Kidney glomerular epithelial cell (primary cell): ENCODE measurements at places on chromosomes 16 and 17.
A peak's percentile ranks its signal among the peaks of the same experiment; 100 is the strongest.

GRCh38 chr17:66379996-66380395 lies 77.6 kb downstream of the PRKCA start:
- no peak for DNase-seq

GRCh38 chr16:85969591-85969990 lies 70.6 kb downstream of the IRF8 start:
- DNase-seq: no peak

- no peak for DNase-seq
Measured at GRCh38 chr17:83186751-83187421, 107.5 kb downstream of the METRNL start.

GRCh38 chr17:4109449-4109848 lies 33.4 kb downstream of the ZZEF1 start:
- DNase-seq: no peak

GRCh38 chr16:31135535-31136286 lies at the start of gene PRSS8:
TSS of gene PRSS8 (minus strand) at chr16:31135727. CDS start at chr16:31135498, 229 bp downstream.
- DNase-seq: no peak

GRCh38 chr17:42422412-42422957 lies 571 bp downstream of the CAVIN1 start:
- DNase-seq: peak; percentile 37

DNA sequence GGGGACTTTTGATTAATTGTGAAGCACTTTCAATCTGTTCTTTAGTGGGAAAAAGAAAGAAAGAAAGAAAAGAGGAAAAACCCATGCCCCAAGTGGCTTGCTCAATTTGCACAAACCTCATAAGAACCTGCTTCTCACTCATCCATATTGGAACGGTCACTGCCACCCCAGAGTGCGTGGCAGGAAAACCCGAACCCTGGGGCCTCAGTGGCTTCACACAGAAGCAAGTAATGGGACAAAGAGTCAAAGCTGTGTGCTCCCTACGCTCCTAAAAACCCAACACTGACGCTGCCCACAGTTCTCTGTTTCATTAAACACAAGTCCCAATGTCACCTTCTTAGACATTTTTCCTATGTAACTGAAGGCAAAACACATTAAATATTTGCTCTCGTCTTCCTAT lies 1.2 kb downstream of the SLC6A4 start:
- DNase-seq: no peak

DNA sequence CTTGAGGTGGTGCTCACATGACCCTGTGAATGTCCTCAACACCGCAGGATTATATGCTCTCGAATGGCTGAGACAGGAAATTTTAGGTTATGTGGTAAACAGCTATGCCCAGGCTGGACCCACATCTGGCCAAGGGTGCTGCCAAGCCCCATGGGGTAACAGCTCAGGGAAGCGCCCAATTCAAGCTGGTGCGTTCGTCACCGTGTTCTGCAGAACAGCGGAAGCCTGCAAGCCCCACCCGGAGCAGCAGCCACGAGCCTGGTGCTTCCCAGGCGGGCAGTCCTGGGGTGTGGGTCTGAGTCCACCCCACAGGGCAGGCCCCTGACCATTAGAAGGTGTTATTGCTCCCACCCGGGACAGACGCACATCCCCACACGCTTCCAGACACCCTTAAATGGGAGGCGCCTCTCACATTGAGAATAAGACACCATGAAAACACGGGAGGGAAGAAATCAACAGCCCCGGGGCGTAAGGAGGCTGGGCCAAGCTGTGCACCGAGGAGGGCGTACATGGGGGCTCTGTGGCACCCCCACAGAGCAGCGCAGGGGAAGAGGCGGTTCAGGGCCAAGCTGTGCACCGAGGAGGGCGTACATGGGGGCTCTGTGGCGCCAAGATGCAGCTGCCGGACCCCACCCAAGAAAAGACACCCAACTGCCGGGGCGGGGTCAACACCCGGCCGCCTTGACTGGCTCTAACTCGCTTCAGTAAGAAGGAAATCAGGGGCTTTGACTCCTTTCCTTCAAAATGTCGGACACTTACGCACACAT lies 2.9 kb upstream of the CYBA start:
- no peak for DNase-seq

DNA sequence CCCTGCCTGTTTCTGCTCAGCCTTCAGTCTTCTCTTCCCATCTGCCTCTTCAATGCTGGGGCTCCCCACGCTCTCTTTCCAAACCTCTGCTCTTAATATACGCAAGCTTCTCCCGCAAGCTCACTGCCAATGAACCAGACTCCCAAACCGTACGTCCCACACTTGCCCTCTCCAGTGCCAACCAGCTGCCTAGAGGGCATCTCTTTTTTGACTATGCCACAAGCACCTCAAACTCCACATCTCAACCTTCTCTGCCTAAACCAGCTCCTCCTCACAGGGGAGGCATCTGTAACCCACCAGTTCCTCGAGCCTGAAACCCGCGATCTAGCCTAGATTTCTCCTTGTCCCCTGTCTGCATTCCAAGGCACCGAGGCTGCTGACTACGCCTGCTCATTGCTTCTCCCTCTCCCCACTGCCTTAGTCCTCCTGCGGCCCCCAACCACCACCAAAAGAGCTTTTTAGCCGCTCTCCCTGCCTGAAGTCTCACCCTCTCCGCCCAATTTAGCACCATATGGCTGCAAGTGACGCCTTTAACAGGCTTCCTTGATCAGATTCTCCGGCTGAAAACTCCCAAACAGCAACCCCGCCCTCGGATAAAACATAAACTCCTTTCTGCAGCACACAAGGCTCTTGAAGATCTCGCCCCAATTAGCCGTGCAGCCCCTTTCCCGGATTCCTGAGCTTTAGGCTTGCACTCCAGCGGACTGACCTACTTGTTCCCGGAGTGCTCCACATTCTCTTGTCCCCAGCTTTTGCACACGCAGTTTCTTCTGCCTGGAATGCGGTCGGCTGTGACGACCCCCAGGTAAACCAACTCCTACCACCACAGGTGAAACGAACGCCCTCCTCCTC lies 1.5 kb downstream of the GGA2 start:
- DNase-seq: peak; percentile 25

GRCh38 chr16:50153596-50154419 lies 702 bp downstream of the TENT4B start:
- no peak for DNase-seq

- no peak for DNase-seq
Measured at GRCh38 chr16:11155284-11155806, 100.7 kb downstream of the SOCS1 start.

DNA sequence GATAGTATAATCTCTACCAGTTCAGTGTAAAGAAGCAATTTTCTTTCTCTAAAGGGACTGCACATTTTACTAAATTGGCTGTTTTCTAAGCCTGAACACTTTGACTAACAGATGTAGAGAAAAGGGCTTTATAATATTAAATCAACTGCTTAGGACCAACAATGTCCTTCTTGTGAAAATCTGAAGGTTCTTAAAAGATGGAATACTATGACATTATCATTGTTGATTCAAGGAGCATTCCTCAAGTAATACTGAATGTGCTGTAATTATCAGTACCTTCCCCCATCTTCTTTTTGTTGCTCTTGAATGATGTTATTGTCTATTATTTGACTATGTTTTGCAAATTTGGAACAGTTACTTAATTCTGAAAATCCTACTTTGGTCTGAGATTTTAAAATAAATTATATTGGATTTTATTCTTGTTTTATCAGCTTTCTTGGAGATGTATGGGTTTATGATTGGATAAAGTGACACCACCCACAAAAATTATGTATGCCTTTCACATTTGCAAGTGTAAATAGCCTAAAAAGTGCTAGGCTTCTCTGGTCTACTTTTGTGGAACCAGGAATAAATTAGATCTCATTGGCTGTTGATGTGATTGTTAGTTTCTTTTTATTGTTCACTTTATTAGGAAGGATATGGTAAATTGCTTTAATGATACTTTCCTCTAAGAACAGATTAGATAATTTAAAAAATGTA lies 53.0 kb downstream of the TAOK1 start:
- DNase-seq: no peak

GRCh38 chr16:26078716-26079355 lies 387.1 kb downstream of the HS3ST4 start:
- no peak for DNase-seq

- DNase-seq: peak; percentile 23
Measured at GRCh38 chr17:81071761-81072741, 37.1 kb downstream of the BAIAP2 start.

DNA sequence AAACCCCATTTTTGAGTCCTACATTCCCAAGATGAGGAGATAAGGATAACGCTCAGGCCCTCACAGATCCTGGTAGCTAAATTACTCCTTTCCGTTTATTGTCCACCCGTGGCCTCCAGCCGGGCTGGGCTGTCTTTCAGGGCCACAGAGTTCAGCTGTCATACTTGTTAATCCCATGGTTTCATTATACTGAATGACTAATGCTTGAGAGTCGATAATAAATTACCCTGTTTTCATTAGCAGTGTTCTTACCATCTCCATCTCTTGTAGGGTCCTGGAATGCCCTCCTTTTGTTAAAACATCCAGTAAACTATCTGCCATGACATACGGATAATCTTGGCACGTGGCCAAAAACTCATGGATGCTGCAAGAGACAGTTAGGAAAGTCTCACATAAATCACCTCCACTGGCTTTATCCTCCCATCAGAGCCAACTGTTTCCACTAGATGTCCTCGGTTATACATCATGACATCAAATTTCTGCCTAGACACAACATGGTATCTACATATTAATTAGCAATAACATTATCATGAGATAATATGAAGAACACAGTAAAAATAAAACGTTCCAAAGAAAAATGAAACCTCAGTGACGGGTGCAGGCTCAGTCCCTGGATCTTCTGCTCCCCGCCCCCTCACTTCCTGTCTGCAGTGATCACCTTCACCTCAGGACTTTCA lies 45.3 kb downstream of the BRD7 start:
- no peak for DNase-seq

DNA sequence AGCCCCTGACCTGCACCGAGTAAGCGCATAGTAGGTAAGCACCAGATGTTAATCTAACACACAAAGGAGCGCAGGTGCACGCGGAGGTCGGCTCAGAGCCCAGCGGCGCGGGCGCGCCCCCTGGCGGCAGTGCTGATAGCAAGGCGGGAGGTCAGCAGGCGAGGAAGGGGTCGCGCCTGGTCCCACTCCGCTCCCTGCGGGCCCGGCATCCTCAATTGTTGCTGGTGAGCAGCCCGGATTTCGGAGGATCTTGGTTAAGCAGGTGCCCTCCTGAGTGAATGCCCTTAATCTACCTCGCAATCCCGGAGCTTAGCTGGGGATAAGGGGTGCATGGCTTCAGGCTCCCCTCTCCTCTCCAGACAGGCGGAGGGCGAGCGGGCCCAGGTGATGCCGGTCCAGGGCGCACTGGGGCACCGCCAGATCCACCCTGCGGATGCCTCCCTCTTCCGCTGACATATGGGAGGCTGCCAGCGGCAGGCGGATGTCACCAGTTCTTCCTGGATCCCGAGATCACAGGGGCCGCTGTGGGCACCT lies 4.0 kb upstream of the WNT3 start:
- no peak for DNase-seq

- no peak for DNase-seq
Measured at GRCh38 chr16:71794943-71795342, 13.7 kb downstream of the AP1G1 start.

DNA sequence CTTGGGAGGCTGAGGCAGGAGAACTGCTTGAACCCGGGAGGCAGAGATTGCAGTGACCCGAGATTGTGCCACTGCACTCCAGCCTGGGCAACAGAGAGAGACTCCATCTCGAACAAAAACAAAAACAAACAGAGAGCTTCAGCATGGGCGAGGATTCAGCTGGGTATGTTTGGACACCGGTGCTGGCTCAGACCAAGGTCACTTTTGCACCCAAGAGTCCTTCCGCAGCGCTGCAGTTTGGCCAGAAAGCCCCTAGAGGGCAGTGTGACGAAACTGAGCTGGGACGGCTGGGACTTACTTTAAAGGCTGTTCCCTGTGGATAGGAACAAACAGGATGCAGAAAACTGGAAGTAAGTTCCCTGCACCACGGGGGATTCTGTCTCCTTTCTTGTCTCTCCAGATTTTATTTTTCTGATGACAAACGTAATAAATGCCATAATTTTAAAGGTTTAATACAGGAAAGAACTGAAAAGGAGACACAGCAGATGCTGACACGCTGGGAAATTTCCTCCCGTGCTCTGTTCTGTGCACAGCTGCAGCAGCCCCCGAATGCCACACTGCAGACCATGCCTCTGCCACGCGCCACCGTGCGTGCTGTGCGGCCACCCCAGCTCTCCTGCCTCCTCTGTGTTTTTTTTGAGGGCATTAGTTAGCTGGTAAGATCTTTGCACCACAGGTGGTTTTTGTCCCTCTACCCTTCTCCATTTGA lies 25.2 kb upstream of the USP36 start:
- DNase-seq: peak; percentile 39

- no peak for DNase-seq
Measured at GRCh38 chr16:89910717-89911354, 7.8 kb upstream of the MC1R start.

- DNase-seq: no peak
Measured at GRCh38 chr16:73071131-73071940, 23.4 kb upstream of the ZFHX3 start.

DNA sequence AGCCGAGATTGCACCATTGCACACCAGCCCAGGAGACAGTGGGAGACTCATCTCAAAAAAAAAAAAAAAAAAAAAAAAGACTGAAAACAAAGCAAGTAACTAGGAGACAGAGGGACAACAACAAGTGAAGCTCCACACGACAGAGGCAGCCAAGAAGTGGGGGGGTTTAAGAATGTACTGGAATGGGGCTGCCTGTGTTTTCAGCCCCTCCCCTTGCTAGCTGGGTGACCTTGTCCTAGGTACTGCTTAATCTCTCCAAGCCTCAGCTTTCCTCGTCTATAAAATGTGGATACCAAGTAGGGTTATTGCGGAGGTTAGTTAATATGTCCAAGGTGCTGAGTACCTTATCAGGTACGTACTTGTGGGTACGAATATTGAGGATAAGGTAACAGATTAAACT lies 163.8 kb upstream of the CACNG5 start:
- DNase-seq: no peak

DNA sequence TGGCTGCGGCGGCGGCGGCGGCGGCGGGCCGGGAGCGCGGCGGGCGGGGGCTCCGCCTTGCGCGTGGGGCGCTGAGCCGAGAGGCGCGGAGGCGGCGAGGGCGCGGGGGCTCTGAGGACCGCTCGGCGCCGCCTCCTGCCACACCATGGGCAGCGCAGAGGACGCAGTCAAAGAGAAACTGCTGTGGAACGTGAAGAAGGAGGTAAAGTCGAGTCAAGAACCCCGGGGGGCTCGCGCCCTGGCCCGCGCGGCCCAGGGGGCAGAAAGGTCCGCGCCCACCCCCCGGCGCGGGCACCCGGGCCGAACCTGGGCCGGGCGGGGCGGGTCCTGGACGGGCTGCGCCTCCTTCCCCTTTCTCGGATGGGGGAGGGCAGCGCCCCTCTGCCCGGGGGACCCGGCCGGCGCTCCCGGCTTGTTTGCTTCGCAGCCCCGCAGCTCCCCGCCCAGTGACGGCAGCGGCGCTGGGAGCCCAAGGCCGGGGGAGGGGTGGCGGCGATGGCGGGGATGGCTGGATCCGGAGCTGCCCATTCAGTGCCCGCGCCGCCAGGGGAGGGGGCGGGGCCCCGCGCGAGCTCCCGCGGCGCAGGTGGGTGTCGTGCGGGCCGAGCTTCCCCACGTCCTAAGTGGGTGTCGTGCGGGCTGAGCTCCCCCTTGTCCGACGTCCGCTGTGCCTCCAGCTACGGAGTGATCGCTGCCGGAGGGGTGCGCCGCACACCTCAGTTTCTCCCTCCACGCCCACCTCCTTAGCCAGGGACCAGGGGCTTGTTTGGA lies 428 bp downstream of the SGSM2 start:
- no peak for DNase-seq

GRCh38 chr17:15444805-15445204 lies 22.6 kb downstream of the CDRT4 start:
- DNase-seq: no peak

GRCh38 chr17:73748508-73748907 lies 104.3 kb upstream of the SDK2 start:
- DNase-seq: no peak
